ENCODE measurements at places on chromosomes 13 and 19. TPM values are rescaled to one million over a fixed set of nuclear protein-coding genes. Genes with fewer than 3 reads are reported as not detected.

The ZNF616 gene
- total RNA-seq, result 13.7 TPM

DNA sequence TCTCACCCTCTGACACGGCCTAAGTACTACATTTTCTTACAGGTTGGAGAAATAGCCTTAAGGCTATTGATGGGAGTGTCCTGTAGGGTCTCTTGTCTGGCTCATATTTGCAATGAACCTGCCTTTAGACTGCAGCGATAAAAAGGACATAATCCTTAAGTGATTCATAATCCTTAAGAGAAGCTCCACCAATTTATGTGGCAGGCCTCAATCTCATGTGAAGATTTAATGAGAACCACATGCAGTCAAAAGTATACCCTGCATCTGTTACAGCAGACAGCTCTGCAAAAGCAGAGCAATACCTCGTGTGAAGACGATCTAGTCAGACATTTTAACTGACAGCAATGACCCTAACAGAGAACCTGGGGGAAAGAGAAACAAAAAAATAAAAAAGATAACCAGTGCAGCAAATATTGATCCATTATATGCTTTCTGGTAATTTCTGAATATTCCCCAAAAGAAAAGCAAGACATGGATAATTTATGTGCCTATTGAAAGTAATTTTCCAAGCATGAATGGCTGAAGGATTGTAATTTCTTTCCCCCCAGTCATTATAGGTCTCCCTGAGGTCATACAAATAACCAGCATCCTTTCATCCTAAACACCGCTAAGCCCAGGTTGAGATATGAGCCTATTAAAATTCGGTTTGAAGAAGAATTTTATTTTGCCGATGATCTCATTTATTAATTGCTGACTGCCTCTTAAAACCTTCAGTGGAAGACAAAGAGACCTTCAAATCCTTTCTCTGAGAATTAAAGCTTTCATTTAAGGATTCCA, 321.8 kb upstream of the NBEA start:
- no peaks in the 10 kb centered on the region for H3K36me3 ChIP-seq
- H3K4me3 ChIP-seq, result no peak overlapping the region
- no peaks in the 10 kb centered on the region for H3K27me3 ChIP-seq
- no peak for DNase-seq
- no peak overlapping the region for H3K27ac ChIP-seq

- H3K4me3 ChIP-seq, result no peak overlapping the region
- H3K4me1 ChIP-seq, result no peaks in the 10 kb centered on the region
- H3K27ac ChIP-seq, result no peak overlapping the region
- H3K36me3 ChIP-seq, result no peaks in the 10 kb centered on the region
- H3K27me3 ChIP-seq, result no peaks in the 10 kb centered on the region
- DNase-seq, result no peak
Observed at GRCh38 chr19:13997631-13997962, 8.5 kb downstream of the RFX1 start.

- H3K4me1 ChIP-seq, result no peaks in the 10 kb centered on the region
- no peaks in the 10 kb centered on the region for H3K36me3 ChIP-seq
- H3K4me3 ChIP-seq, result no peak overlapping the region
- H3K27me3 ChIP-seq, result no peaks in the 10 kb centered on the region
- DNase-seq, result no peak
- no peak overlapping the region for H3K27ac ChIP-seq
Observed at GRCh38 chr19:38193445-38193844, 30.6 kb downstream of the DPF1 start.

- no peak for DNase-seq
- H3K27ac ChIP-seq, result no peak overlapping the region
- no peaks in the 10 kb centered on the region for H3K27me3 ChIP-seq
- no peak overlapping the region for H3K4me3 ChIP-seq
- H3K36me3 ChIP-seq, result no peaks in the 10 kb centered on the region
Observed at GRCh38 chr19:42568006-42568405, 26.7 kb downstream of the CEACAM8 start.

- H3K4me3 ChIP-seq, result no peak overlapping the region
- H3K36me3 ChIP-seq, result no peaks in the 10 kb centered on the region
- DNase-seq, result no peak
- no peaks in the 10 kb centered on the region for H3K4me1 ChIP-seq
Observed at GRCh38 chr13:112836940-112837339, 132.1 kb upstream of the MCF2L start.

The ACTMAP gene
- total RNA-seq, result 4.4 TPM

Data from prostate gland (tissue), 2 donors.